AML-193 (cell line): ENCODE measurements at places on chromosomes 4 and X.
A peak's percentile ranks its signal among the peaks of the same experiment; 100 is the strongest.

DNA sequence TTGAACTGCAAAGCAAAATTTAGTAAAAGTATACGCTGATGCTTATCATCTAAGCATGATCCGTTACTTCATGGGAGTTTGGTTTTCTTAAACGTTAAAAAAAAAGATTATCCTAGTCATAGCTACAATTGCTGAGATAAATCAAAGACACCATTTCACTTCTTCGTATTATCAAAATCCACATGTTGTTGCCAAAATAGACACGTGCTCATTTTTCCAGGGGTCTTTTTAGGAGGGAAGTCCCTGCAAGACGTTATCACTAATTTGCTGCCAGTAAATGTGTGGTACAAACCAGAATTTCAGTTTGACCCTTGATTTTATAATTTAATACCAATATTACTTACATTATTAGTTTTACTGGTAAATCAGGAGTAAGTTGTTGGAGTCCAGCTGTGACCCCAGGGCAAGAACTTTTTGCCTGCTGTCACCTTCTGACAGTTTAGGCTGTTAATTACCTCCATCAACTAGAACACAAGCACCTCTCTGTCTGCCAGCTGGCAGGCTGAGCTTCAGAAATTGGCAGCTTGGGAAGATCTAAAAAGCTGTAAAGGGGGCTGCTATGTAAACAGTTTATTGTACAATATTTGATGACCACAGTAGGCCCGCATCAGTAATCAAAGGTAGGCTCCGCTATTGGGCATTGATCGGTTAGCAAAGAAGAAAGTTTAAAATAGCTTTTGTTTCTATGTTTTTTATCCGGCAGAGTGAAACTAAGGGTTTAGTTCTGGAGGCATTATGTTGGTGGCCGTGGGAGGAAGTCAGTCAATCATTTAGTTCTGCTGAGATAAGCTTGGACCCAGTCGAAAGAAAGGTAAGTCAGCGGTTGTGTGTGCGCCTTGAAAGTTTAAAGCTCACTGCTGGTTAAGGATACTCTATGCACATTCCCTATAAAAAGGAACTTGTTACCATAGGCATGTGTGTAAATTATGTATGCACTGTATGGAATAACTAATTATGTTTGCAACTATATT, 196.4 kb downstream of the FBXO8 start:
- DNase-seq, result no peak

DNA sequence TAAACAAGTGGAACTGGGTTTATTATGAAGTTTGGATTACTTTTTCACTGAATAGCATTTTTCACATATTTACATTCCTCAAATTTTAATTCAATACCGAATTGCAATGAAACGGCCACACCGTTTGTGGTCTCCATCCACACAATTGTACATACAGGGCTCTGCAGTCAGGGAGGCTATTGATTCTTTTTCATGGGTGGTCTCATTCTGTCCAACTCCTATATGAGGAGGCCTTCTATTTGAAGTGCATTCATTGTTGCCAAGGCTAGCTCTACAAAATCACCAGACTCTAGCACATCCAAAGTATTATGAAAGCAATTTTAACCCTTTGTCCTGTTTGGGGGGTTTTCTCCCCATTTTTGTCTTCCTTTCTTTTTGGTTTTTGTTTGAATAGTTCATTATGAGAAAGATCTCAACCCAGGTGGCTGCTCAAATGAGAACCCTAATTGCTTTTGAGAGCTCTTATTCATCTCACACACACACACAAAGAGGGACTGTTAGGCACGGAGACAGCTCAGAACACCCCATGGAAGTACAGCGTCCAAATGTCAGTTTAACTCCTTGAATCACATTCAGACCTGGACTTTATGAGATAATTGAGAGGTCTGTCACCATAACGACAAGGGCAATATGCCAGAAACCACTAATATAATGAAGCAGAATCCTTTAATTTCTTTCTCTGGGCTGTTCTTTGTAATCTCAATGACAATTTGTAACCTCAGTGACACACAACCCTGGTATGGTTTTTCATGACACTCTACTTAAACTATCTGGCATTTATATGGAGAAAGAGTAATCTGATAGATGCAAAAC, 79.4 kb downstream of the NLGN4X start:
- DNase-seq, result no peak

DNA sequence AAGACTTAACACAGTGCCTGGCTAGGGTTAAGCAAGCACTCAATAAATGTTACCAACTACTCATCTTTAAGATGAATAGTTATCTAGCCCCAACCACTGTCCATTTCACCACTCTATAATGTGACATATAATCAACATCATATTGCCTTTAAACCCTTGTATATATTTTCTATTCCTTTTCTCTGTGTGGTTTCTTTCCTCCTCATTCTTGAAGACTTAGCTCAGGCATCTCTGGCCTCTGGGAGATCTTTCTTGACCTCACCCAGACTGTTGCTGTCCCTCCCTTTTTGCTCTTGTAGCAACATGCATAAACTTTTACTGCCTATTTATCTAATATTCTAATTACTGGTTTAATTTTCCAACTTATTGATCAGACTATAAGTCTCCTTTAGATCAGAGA, 249.9 kb upstream of the MAB21L2 start:
- DNase-seq, result no peak

- DNase-seq, result no peak
These were observed 87.5 kb downstream of the CNOT6L start for GRCh38 chr4:77731656-77732055.

DNA sequence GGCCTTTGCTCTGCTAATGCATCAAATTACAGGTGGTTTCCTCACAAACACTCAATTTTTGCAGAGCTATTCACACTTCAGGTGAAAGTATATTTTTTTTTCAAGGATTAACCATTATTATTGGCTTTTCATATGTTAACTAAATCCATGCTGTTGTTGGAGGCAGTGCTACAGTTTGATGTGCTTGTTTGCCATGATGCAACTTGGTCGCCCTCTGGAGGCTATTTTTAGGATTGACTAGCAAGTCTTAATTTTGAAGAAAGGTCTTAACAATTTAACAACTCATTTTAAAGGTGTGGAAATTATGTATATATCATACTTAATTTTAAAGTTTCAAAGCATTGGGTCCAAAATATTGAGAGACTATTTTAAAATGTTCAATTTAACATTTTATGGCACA, 168.8 kb upstream of the FAM47A start:
- peak; percentile 27 for DNase-seq

- no peak for DNase-seq
These were observed 264.0 kb downstream of the MID1IP1 start for GRCh38 chrX:39065051-39065871.

DNA sequence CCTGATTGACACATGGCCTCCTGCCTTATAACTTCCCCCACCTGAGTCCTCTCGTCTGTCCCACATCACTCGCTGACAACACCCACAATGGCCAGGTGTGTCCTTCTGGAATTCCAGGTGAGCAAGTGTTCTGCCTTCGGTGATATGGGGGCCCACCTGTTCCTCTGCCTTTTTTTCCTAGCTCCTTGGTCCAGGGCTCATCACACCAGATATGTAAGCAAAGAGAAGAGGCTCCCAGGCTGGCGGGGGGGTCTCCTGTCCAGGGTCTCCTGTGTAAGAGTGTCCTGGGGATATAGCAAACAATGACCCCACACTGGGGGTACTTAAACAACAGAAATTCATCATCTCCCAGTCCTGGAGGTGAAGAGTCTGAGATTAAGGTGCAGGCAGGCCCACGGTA, 25.2 kb downstream of the P2RY8 start:
- no peak for DNase-seq

DNA sequence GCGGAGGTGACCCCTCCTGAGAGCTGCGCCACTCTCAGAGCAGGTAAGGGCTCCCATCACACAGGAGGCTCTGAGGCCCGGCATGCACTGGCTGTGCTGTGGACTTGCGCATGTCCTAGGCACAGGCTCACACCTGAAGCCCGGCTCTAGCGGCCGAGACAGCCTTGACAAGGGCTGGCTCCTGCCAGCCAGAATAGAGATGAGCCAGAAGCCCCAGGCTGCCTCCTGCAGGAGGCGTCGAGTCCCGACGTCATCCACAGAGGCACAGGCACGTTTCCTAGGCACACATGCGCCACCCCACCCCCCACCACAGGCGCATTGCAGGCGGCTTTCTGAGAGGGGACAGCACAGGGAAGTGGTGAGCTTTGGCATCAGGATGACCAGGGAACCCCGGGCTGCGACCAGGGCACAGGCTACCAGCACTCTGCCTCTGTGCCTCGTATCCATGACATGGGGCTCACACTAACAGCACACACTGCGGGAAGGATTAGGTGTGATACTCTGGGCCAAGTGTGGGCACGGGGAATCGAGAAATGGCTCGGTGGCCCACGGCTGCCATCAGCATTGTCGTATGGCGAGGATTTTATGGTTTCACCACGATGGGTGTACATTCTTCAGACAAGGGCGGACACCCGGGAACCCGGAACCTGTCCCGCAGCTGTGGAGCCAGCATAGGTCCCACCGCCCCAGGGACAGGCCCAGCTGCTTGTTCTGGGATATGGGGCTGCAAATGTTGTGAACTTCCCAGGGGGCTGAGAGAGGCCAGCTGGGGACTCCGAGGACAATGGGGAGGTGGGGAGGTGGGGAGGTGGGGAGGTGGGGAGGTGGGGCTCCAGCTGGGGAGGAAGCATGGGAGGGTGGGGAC, 90.7 kb upstream of the ADRA2C start:
- no peak for DNase-seq

GRCh38 chrX:154411981-154412340, 622 bp downstream of the TAFAZZIN start:
- no peak for DNase-seq

DNA sequence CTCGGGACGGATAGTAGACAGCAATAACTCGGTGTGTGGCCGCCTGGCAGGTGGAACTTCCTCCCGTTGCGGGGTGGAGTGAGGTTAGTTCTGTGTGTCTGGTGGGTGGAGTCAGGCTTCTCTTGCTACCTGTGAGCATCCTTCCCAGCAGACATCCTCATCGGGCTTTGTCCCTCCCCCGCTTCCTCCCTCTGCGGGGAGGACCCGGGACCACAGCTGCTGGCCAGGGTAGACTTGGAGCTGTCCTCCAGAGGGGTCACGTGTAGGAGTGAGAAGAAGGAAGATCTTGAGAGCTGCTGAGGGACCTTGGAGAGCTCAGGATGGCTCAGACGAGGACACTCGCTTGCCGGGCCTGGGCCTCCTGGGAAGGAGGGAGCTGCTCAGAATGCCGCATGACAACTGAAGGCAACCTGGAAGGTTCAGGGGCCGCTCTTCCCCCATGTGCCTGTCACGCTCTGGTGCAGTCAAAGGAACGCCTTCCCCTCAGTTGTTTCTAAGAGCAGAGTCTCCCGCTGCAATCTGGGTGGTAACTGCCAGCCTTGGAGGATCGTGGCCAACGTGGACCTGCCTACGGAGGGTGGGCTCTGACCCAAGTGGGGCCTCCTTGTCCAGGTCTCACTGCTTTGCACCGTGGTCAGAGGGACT, 5.7 kb upstream of the MSANTD1 start:
- no peak for DNase-seq

GRCh38 chr4:92047209-92047875, 256.4 kb upstream of the GRID2 start:
- DNase-seq, result no peak

GRCh38 chr4:22014222-22014741, 65.7 kb upstream of the KCNIP4 start:
- no peak for DNase-seq

- DNase-seq, result no peak
These were observed 234.9 kb upstream of the CTSO start for GRCh38 chr4:156188596-156188995.

- DNase-seq, result no peak
These were observed 317.5 kb upstream of the RASGEF1B start for GRCh38 chr4:81789158-81789557.

GRCh38 chrX:10007621-10008020, 40.5 kb downstream of the CLDN34 start:
- no peak for DNase-seq

DNA sequence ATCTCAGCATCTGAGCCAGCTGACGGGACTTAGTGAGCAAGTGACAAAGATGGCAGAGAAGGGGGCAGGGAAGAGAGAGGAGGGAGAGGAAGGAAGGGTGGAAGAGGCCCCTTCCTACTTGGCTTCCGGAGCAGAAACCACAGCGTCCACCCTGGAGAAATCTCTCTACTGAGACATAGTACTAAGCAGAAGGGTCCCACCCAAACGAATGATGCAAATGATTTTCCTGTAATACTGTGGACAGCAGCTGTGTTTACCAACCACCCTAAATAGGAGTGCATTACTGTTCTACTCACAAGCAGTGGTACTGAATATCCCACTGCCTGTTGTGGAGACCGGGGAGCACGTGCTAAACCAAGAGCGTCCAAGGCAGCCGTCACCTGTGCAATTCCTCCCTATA, 29.4 kb downstream of the DTHD1 start:
- DNase-seq, result peak; percentile 73
